ENCODE measurements at places on chromosomes 11 and 22. TPM values are rescaled to one million over a fixed set of nuclear protein-coding genes. Genes with fewer than 3 reads are reported as not detected.

The CFAP300 gene
- polyA plus RNA-seq, result 1.1 TPM

The PYGM gene
- 50.2 TPM for polyA plus RNA-seq

The ABTB2 gene
- polyA plus RNA-seq, result 3.7 TPM

The RAG2 gene
- 0.41 TPM for polyA plus RNA-seq

The SYTL2 gene
- polyA plus RNA-seq, result 5.1 TPM

The MIAT gene
- polyA plus RNA-seq, result 0.45 TPM

The IGSF22 gene
- polyA plus RNA-seq, result 0.66 TPM
